ENCODE measurements at places on chromosomes 2 and 18. TPM values are rescaled to one million over a fixed set of nuclear protein-coding genes. Genes with fewer than 3 reads are reported as not detected.

DNA sequence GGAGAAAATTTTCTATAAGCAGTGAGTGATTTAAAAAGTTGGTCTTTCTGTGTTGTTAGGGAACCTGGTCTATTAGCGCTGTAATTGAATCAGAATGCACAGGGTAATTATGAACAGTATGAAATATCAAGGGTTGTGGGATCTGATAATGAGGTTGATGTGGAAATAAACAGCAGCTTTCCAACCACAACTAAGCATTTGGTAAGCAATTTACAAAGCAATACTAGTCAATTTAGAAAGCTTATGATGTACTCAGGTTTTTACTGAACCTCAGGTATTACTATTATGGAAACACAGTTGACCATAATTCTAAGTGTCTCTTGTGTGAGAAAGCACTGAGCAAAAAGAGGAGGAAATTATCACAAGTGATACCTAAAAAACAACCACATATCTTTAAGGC, 11.0 kb upstream of the SMCHD1 start:
- DNase-seq, result no peak

DNA sequence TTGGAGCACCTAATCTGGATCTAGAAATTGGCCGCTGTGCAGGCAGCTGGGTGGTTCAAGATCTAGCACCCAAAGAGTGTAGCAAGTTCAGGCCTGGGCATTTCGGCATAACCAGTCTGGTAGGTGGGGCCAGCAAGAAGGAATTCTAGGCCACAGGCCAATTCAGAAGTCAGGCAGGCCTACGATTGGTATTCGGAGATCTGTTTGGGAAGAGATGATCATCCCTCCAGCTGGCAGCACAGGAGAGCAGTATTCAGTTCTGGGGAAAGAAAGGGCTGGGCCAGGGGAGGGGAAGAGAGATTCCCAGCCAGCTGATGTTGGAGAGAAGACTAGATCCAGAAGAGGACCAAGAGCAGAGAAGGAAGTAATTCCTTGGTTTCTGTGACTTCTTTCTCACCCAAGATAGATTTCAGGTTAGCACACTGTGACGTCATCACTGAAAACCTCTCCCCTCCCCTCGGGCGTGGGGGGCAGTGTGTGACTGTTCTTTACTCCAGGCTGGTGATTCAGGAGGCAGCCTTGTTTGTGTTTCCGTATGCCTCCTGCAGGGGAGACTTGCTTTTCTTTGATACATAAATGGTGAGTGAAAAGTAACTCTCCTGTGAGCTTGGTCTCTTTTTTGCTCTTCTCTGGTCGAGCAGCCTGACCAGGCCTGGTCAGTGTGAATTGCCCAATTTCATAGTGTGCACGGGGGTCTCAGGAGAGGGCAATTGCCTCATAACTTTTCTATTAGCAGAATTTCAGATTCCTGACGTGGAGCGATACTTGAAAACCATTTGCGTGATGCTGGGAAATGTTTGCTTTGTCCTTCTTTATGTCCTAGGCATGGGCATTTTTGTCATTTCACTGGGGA, 61.1 kb downstream of the MEIS1 start:
- peak; percentile 84 for DNase-seq

DNA sequence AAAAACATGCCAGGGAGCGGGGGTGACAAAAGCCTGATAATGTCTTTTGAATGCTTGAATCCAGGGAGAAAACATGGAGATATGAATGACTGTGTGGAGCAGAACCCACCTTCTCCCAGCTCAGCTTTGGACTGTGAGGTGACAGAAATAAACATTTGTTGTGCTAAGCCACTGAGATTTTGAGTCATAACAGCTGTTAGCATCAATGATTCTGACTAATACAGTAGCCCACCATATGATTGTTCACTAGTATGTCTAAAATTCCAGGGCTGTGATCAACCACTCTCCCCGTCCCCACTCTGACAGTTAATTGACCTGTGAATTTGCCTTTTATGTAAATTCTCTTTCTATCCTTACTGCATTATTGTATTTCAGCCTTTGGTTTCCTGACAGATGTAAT, 69.1 kb downstream of the PDK1 start:
- no peak for DNase-seq

- DNase-seq, result no peak
These were observed 68.3 kb downstream of the ICOS start for GRCh38 chr2:204004912-204005311.

Gene DYNAP
- not detected for total RNA-seq

GRCh38 chr18:49963217-49963616, 149.9 kb upstream of the ACAA2 start:
- no peak for DNase-seq

DNA sequence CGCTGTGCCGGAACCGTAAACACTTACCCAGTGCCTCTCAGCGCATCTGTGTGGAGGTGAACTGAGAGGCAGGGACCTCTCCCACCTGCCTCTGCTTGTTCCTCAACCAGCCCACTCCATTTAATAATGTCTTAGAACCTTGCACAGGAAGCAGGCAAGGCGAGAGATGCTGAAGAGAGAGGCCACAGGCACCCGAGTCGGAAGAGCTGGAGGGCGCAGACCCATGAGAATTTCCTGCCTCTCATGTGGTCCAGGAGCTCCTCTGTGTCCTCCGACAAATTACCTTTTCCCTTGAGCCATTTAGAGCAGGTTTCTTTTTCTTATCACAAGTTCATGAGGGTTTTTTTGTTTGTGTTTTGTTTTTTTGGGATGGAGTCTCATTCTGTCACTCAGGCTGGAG, 4.9 kb upstream of the RFX8 start:
- no peak for DNase-seq

Gene CD28
- 6.3 TPM for total RNA-seq

Gene ALK
- 0.37 TPM for total RNA-seq

DNA sequence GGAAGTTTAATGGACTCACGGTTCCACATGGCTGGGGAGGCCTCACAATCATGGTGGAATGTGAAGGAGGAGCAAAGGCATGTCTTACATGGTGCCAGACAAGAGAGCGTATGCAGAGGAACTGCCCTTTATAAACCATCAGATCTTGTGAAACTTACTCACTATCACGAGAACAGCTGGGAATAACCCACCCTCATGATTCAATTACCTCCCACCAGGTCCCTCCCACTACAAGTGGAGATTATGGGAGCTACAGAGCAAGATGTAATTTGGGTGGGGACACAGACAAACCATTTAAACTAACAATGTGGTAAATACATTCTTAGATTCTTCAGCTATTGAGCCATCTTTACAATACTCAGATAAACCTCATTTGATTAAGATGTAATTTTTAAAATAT, 176.1 kb downstream of the SH3BP4 start:
- no peak for DNase-seq

DNA sequence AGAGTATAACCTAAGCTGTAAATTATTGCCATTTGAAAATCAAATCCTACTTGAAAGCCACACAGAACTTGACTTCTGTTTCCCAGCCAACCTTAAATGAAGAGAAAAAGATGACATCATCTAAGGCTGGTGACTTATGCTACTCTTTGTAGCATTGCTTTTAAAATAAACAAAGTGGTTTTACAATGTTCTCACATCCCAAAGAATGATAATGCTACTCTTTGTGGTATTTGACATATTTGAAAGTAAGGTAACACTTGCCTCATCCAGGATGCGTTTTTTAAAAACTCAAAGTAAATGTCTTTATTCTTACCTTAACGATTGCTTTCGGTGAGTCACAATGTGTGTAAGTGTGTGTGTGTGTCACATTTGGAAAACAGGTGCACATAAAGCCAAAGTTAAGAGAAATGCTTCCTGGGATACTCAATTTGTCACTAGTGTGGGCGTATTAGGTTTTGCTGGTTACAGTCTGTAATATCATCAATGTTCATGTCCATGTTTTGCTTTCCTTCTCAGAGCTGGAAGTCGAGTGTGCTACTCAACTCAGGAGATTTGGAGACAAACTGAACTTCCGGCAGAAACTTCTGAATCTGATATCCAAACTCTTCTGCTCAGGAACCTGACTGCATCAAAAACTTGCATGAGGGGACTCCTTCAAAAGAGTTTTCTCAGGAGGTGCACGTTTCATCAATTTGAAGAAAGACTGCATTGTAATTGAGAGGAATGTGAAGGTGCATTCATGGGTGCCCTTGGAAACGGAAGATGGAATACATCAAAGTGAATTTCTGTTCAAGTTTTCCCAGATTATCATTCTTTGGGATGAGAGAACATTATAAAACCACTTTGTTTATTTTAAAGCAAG, 2.6 kb downstream of the PMAIP1 start:
- DNase-seq, result no peak

Gene SEMA4F
- total RNA-seq, result 3.2 TPM

DNA sequence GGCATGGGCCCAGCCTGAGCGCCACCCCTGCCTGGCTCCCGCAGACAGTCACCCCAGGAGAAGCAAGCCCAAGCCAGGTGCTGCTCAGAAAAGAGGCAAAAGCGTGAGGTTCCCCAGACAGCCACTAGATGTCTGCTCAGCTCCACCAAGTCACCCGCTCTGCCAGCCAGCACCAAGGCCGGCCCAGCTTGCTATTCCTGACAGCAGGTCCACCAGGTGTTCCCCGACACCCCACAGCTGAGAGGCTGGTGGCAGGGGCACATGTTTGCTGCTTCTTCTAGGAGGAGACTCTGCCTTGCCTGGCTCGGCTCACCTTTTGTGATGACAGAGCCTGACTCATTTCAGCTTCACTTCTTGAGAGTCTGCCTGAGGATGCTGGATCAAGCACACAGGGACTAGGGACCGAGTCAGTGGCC, 206.7 kb downstream of the MGAT5 start:
- DNase-seq, result peak; percentile 81

Gene SAG
- total RNA-seq, result not detected

Gene MAPRE3
- total RNA-seq, result 11.4 TPM

Gene GALNT14
- 1.1 TPM for total RNA-seq

All from posterior vena cava (tissue), 2 donors.